ENCODE measurements at places on chromosomes 7 and 10. TPM values are rescaled to one million over a fixed set of nuclear protein-coding genes. Genes with fewer than 3 reads are reported as not detected.

Gene ADAMTS14
- total RNA-seq: 0.81 TPM

DNA sequence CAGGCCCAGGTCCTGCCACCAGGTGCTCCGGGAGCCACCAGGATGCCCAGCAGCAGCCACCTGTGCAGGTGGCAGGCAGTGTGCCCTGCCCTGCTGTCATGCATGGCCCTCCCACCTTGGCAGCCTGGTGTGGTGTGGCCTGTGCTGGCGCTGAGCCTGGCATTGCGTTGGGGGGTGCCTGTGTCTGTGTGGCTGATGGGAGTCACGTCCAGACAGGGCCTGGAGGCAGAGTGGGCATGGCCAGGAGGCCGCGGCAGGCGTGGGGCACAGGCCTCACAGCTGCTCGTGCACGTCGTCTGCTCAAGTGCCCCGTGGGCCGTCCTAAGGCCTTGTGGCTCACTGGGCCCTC, 8.7 kb downstream of the TTYH3 start:
- no peak for DNase-seq

- no peak for DNase-seq
Measured at GRCh38 chr10:70260259-70260658, 23.5 kb downstream of the NPFFR1 start.

Gene KCNH2
- 61.9 TPM for total RNA-seq

Gene WNT2
- total RNA-seq: 0.70 TPM

DNA sequence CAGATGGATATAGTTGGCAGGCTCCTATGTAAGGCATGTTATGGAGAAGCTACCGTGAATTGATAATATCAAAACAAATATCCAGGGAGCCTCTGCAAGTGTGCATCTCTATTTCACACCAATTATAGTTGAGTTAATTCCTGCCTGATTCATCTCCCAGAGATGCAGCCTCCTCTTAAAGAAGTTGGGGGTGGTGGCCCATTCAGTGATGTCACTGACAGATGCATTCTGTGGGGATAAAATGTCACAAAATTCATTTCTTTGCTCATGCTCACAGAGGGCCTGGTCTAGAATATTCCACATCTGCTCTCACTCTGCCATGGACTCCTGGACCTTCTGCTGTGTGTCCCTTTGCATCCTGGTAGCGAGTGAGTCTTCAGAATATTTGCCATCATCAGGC, 189.1 kb upstream of the PRSS1 start:
- no peak for DNase-seq

DNA sequence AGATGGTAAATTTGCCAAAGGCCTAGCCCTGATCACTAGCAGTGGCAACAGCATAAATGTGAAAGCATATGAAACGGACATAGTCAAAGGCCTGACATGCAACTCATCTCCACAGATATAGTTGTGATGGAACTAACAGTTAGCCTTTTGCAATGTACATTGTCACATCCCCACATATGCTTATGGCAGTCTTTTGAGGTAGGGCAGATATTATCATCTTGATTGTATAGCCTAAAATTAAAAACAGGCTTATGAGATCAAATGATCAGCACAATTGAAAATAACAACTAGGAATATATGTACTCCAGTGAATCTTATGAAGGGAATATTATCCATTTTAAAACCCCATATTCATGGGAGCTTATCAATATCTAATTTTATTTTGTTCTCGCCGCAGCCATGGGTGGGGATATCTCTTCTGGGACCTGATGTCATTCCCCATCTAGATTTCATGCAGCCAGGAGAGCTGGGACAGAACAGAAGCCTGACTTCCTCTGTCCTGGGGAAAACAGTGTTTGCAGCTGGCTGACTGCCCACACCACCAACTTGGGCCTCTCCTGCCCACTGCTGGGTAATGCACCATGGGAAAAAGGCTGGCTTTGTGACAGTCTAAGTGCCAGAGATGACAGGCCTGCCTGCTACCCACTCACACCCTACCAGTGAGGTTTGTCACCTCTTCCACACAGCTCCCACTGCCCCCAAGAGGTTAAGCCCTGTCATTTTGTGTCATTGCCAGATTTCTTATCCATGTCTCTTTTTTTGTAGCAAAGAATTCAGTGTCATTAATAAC, 180.2 kb upstream of the FZD1 start:
- peak; percentile 82 for DNase-seq

GRCh38 chr7:22842973-22843372, 20.3 kb upstream of the TOMM7 start:
- no peak for DNase-seq

DNA sequence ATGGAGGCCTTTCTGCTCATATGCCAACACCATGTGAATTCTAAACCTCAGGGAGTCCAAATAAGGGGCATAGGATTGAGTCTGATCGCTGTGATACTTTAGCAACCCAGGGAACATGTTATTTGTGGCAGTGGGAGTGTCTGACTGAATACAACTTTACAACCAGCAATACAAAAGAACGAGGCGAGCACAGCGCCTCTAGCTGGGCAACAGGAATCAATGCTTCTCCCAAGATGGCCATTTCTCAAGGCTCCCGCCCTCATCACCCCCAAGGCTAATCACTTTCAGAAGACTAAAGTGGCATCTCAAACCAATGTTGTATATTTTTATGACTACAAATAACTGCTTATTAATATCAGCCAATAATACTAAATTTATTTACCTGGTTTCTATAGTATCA, 28.1 kb downstream of the YWHAG start:
- no peak for DNase-seq

- no peak for DNase-seq
Measured at GRCh38 chr10:43403911-43404703, 4.9 kb downstream of the HNRNPF start.

Gene FAM131B
- 0.19 TPM for total RNA-seq

Gene ITIH5
- total RNA-seq: 8.4 TPM

DNA sequence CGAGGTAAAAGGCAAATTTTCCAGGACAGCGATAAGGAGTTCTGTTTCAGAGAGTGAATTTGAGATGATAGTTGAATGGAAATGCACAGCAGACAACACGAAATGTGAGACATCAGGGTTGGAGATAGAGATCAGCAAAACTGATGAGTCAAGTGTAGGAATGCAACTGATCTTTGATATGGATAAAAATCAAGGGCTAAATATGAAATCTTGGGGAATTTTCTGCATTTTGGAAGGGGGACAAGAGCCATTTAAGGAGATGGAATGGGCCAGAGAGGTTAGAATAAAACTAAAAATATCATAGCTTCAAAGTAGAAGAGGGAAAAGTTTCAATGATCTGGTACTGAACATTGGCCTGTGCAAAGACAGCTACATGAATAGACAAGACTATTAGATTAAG, 11.5 kb downstream of the CISD1 start:
- no peak for DNase-seq
